ENCODE measurements at places on chromosomes 6 and 20.

DNA sequence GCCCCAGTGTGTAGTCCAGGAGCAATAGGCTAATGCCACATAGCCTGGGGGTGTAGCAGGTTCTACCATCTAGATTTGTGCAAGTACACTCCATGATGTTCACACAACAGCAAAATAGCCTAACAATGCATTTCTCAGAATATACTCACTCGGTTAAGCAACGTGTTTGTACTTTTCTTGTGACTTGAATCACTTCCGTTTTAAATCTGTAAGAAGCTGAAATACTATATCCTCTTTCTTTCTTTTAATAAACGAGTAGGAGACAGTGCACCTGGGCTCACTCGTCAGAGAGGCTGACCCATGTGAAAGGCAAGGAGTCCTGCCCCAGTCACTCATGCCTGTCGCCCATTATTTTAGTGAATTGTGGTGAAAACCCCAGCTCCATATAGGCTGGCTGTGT lies 201.6 kb downstream of the FOXA2 start:
- DNase-seq = no peak

GRCh38 chr6:156841508-156841907 lies 64.3 kb downstream of the ARID1B start:
- DNase-seq = no peak

DNA sequence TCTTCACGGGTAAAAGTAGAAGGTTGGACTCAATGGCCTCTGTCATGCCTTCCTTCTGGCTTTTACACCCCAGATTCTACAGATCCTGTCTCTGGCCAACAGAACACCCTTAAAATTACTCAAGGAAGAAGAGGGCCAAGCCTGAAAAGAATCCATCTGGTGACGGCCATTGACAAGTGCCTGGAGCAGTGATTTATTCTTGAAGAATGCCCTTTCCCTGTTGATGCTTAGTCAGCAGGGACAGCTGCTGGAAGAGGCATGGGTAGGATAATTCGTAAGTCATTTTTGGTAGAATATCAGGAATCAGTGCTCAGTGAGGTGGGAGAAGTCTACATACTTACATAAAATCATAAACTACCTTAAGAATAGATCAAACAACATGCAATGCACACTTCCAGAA lies 397.9 kb downstream of the SAMD5 start:
- DNase-seq = no peak

- DNase-seq = no peak
Measured at GRCh38 chr20:24492031-24492607, 22.7 kb downstream of the SYNDIG1 start.

DNA sequence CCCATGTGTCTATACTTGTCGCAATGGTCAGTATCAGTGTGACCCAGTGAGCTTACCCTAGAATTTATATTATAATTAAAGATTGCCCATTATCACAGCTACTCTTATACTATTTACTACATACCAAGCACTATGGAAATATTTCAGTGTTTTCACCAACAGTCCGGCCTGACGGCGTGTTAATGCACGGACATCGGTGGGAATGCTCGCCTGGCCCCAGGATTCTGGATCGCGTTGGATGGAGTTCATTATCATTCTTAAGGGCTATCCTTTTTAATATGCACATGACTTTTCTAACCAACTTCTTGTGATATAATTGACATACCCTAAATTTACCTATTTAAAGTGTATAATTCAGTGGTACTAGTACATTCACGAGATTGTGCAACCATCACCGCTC lies 51.8 kb upstream of the AFDN start:
- no peak for DNase-seq

GRCh38 chr20:33846291-33846935 lies 35.3 kb downstream of the CHMP4B start:
- DNase-seq = no peak

DNA sequence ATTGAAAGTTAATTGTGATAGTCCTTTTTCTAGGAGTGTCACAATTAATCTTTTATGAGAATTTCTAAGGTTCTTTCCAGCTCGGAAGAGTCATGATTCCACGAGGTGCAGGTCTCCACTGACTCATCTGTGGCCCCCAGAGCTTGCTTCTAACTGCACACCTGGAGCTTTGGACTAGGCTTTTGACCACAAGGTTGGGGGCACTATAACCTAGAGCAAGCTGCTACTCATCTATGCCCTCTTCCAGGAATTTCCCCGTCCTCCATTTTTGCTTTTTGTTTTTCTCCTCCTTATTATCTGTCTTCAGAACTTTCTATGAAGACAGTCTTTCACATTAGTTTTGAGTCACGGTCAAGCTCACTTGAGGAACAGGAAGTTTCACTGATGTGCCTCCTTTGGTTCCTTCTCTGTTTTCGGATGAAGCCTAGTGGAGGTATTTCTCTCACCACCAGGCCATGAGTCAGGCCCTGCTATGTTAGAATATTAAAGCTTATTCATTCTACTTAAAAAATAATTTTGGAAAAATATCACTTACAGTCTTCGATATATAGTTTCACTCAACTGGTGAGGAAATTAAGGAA lies 119.2 kb upstream of the INSM1 start:
- DNase-seq = no peak

DNA sequence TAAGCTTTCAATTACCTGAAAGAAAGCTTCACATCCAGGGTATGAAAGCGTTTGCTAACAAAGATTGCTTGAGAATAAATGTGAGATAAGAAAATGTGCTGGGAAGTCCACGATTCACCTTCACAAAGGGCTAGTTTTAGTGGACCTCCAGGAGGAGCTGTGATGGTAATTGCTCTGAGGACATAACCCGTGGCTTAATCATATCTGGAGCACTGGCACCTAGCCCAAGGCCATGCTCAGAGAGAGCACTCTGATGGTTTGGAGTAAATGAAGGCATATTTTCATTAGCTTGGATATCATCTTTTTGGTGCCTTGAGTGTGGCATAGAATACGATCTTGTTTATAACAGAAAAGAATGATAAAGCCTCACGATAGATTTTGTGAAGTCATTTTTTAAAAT lies 46.9 kb upstream of the BACH2 start:
- no peak for DNase-seq

DNA sequence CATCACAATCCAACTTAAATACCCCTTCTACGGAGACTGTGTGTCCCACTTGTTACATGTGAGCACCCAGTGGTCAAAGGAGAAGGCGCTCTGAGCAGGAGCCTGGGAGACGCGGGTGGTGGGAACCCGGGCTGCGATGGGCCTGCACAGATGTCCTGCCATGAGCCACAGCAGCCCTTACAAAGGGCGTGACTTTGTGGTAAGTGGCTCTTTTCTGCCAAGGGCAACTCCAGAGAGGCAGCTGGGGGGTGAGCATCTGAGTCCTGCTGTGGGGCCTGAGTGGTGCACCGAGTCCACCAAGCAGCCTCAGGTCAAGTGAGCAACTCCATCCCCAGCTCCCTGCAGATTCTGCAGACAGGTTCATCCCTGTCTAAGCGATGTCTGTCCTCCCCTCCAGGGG lies 33.6 kb upstream of the CST7 start:
- no peak for DNase-seq

GRCh38 chr6:96795481-96795880 lies 41.8 kb downstream of the GPR63 start:
- DNase-seq = no peak

DNA sequence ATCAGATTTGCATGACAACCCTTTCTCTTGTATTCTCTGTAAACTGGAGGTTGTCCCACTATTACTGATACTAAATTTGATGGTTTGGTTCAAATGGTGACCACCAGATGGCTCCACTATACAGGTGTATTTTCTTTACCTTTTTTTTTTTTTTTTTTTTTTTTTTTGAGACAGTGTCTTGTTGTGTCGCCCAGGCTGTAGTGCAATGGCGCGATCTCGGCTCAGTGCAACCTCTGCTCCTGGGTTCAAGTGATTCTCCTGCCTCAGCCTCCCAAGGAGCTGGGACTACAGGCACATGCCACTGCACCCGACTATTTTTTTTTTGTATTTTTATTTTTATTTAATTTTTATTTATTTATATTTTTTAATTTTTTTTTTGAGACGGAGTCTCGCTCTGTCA lies 6.6 kb upstream of the WTAP start:
- peak; percentile 30 for DNase-seq

GRCh38 chr6:136784910-136785746 lies 7.1 kb downstream of the MAP3K5 start:
- no peak for DNase-seq

DNA sequence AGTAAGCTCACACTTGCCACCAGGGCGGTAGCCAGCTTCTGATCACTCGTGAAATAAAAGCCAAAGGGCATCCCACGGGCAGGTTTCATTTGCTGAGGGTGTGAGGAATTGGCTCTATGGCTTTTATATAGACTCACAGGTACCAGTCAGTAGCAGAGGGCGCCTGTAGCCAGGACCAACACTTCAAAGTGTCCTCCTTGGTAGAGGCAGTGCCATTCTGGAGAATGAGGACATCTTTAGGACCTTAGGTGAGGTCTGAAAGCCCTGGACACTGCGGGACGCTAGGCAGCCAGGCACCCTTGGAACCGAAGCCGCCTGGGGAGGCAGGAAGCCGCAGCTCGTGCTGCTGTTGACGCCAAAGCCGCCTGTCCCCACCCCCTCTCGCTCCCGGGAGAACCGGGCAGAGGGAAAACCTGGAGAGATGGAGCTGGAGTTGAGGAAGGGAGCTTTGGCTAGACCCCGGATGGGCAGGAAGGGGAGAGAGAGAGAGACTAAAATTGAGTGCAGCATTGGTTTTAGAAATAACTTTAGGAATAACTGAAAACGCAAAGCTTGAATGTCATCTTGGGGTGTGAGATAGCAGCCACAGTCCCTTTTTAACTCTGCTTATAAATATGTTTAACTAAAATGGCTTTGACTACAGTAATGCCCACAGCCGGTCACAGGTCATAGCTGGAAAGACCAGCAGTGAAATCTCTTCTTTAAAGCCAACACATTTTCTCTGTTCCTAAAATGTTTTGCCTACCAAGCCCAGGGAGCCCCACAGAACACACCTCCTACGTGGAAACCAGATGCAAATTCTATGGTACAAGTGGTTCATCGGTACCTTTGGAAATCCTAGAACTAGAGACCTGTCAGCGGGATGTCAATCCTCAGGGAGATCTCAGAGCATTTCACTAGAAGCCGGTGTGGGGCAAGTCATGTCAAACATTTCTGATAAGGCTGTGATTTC lies 128.5 kb upstream of the CDYL start:
- DNase-seq = no peak

DNA sequence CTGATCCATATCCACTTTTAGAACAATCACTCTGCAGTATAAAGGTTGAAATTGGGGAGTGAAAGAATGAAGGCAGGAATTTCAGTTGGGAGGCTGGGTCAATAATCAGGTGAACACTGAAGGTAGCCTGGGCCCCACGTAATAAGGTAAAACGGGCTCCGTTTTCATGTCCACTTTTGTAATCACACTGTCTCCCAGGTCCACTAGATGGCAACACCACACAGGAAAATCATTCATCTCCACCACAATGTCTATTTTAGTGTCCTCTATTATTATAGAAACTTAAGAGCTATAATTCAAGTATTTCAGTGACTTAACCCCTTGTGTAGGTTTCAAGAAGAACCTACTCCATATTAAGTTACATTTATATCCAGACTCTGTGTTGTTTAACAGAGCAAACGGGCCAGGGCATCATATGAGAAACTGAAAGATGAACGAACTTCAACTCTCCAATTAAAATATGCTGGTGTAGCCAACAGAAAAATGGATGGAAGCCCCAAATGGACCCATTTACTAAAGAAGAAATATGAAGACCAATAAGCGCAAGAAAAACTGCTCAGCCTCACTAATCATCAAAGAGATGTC lies 45.9 kb upstream of the MC3R start:
- no peak for DNase-seq

DNA sequence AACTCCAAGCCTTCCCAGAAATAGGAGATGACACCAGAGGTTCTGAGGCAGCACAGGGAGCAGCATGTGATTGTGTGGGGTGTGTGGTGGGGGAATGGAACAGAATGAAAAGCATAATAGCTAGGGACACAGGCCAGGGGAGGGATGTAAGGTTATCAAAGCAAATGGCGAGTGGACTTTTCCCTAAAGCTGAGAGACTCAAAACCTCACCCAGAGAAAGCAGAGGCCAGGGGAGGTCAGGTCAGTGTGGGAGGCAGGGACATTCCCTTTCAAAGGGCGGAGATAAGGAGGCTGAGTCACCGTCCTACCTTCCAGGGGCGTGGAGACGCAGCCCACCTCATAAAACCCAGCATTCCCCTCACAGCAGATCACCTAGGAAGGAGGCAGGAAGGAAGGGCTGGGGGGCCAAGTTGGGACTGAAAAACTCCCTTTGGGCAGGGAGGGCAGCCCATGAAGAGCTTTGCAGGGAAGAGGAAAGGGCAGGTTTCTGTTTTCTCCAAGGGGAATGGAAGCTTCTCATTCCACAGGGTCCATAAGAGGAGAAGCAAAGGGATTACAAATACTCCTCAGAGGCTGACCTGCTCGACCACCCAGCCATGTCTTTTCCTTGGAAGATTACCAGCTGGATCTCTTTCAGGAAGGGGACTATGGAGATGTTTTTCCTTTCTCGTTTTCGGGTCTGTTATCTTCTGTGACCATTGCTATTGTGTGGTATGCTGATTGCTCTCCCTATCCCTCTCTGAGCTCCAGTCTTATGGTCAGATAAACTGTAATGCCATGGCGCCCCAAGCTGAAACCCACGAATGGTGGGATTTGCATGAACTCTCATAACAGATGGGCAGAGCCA lies 9.6 kb upstream of the LY6G5C start:
- no peak for DNase-seq

GRCh38 chr6:134065706-134066105 lies 13.3 kb upstream of the SLC2A12 start:
- no peak for DNase-seq

DNA sequence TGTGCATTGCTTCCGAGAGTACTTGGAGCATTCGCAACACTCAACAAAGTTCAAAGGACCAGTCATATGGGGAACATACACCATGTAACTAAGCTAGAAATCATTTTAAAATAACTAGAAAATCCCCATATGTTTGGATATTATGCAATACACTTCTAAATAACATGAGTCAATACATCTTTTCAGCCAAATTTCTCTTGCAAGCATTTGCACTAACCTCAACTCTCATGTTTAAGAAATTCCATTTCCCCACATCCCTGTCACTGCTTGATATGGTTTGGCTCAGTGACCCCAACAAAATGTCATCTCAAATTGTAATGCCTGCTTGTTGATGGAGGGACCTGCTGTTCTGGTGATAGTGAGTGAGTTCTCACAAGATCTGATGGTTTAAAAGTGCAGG lies 85.7 kb upstream of the CST7 start:
- no peak for DNase-seq

DNA sequence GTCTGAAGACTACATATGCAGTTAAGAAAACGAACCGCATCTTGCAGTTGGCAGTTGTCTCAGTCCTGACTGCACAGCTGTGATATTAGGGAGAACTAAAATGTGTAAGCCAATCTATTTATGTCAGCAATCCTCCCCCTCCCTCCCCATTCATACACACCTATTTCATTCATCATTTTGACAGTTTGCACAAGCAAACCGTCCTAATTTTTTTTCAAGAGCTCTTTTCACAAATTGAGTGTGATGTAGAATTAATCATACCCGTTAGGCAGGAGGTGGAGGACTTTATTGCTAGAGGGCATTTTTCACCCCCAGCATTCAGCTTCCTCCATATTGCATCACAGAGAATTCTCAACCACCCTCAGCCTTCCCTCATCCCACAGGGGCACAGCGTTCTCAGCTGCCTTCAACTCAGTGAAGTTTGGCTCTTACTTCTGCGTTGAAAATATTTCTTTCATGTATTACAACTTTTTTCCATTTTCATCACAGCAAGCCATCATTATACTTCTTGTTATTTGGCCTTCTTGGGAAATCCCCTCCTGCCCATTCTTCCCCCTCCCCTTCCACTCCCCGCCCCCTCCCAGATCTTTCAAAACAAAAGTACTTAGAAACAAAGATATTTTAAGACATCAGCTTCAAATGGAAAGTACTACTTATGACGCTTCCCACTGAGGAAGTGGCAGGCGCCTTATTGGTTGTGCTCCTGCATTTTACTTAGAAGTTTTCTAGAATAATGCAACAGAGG lies 37.5 kb downstream of the NOX3 start:
- DNase-seq = peak; percentile 65
